Stimulated activated CD4-positive, alpha-beta T cell treated with anti-CD3 and anti-CD28 coated beads, Interleukin-4, amount 100 ng/mL, for 4 hours (primary cell): ENCODE measurements at places on chromosomes 6 and 20.

DNA sequence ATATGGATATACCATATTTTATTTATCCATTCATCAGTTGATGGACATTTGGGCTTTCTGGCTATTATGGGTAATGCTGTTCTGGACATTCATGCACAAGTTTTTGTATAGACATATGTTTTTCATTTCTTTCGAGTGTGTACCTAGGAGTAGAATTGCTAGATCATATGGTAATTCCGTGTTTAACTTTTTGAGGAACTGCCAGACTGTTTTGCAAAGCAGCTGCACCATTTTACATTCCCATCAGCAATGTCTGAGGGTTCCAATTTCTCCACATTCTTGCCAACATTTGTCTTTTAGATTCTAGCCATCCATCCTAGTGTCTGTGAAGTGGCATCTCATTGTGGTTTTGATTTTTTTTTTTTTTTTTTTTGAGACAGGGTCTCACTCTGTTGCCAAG lies 20.8 kb downstream of the SRC start:
- no peak for DNase-seq

GRCh38 chr6:24205020-24205492 lies 79.0 kb downstream of the NRSN1 start:
- DNase-seq: no peak

DNA sequence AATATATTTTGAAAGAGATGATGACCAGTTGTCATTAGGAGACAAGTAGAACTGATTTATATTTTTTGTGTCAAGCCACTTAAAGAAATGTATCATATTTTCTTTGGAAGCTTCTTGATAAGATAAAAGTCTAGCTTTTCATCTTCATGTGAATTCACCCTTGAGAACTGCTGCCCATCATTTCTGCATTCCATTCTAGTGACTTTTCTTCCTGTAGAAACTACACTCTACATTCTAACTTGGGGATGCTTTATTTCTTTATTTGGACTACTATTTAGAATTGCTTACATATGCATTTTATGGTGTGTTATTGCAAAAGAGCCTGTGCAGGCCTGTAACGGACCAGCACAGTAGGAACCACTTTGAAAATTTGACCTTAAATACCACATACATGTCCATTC lies 335.0 kb upstream of the KCNQ5 start:
- DNase-seq: no peak

DNA sequence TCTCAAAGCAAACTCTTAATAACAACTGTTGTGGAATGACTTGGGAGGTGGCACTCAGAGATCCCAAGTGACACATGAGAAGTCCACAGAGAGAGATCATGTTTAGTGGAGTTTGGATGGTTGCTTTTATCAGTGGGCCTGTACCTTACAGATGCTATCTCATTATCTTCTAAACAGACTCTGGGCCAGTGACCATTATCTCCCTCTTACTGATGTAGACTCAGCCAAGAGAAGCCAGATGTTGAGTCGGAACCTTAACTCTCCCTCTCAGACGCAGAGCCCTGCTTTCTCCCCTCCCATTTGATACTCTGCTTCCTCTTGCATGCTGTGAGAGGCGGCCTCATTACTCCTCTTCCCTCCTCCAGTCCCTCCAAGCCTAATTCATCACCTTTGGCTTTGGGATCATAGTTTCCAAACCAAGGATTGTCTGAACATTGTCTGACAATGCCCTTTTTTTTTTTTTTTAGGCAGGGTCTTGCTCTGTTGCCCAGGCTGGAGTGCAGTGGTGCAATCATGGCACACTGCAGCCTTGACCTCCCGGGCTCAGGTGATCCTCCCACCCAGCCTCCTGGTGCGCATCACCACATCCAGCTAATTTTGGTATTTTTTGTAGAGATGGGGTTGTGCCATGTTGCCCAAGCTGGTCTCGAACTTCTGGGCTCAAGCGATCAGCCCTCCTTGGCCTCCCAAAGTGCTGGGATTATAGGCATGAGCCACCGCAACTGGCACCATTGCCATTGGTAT lies 4.5 kb upstream of the DDR1 start:
- no peak for DNase-seq

- no peak for DNase-seq
Measured at GRCh38 chr20:51368461-51369211, 173.9 kb downstream of the NFATC2 start.

DNA sequence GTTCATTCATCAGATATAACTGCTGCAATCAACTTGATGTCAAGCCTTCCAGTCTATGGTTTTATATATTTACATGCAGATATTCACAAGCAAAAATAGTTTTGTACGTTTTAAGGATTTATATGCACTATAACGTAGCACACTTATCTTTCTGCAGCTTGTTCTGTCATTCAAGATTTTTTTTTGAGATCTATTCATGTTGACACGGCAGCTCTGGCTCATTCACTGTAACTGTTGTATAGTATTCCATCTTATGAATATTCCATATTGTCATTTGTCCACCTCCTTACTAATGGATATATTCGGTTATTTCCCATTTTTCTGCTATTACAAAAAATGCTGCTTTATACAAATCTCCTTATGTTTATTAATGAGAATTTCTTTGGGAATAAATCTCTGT lies 13.2 kb downstream of the ELOVL2 start:
- DNase-seq: no peak

- no peak for DNase-seq
Measured at GRCh38 chr6:20112241-20112640, 100.0 kb downstream of the MBOAT1 start.

DNA sequence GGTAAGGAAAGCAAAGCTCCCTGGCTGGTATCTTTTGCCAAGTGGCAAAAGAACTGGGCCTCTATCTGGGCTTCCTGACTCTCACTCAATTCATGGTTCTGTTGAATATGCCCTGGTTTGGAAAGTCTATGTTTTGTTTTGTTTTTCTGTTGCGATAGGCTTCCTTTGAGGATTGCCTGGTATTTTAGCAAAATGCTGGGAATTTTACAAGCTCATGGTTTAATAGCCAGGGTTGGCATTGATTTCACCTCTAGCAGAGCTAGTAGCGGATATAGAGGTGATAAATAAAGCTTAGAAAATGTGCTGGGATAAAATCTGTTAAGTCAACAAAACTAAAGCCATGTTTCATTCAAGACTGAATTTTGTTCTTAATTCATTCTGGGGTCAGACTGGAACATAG lies 109.9 kb downstream of the RNF144B start:
- DNase-seq: no peak

GRCh38 chr20:4876301-4876700 lies 125.0 kb downstream of the SLC23A2 start:
- DNase-seq: no peak

DNA sequence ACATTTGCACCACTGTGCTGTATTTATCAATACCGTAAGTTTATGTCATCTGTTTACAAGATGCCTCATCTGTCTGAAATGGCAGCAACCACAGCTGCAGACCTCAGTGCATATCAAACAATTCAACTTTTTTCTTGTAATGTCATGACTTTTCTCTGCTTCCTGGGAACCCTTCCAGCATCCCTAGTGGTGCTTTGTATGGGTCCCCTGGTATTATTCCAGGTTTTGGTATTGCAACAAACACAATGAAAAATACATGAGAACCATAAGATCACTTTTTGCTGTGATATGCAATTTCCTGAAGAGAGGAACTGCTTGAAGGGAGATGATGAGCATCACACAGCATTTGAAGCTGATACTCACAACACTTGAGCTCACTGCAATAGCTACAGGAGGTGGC lies 12.0 kb upstream of the TXNDC5 start:
- DNase-seq: no peak

- DNase-seq: no peak
Measured at GRCh38 chr6:138455746-138456400, 43.4 kb downstream of the NHSL1 start.

- no peak for DNase-seq
Measured at GRCh38 chr20:33158637-33159385, 9.1 kb upstream of the BPIFA2 start.

DNA sequence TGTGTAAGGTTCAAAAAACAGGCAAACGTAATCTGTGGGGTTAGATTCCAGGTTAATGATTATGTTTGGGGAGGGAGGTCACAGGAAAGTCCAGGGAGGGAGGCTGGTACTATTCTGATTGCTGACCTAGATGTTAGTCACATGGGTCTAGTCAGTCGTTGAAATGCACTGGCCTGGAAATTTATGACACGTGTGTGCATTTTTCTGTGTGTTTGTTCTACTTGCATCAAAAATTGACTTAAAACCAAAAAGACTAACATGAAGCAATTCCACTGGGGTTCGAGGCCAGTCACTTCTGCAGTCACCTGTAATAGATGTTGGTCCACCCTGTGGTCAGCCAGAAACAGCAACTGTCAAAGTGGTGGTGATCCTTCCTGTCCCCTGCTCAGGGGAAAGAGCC lies 104.2 kb upstream of the MLN start:
- DNase-seq: no peak

DNA sequence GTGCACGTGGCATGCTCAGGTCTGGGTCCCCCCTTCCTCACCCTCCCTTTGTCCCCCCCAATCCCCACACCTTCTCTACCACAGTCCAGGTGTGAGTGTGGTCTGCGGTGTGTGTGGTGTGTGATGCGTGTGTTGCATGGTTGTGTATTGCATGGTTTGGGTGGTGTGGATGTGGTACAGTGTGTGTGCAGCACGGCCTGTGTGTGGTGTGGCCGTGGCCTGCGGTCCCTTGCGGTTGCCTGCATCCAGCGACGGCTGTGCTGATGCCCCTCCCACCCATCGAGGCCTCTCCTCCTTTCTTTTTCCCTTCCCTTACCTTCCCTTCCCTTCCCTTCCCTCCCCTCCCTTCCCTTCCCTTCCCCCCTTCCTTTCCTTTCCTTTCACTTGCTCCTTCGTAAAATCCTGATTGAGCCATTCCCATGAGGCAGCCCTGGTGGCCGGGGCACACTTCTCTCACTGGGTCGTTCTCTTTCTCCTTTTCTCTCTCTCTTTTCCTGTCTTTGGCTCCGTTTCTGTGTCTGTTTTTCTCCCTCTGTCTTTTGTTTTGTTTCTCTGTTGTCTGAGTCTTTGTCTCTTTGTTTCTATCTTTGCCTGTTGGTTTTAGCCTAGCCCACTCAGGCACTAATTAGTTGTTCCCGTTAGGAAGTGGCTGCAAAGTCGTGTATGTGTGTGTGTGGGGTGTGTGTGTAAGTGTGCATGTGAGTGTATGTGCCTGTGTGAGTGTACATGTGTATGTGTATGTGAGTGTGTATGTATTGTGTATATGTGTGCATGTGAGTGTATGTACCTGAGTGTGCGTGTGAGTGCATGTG lies 65.7 kb downstream of the SRC start:
- DNase-seq: no peak

GRCh38 chr6:146855889-146856288 lies 257.1 kb downstream of the ADGB start:
- no peak for DNase-seq

GRCh38 chr6:568085-568484 lies 88.8 kb downstream of the HUS1B start:
- DNase-seq: no peak

DNA sequence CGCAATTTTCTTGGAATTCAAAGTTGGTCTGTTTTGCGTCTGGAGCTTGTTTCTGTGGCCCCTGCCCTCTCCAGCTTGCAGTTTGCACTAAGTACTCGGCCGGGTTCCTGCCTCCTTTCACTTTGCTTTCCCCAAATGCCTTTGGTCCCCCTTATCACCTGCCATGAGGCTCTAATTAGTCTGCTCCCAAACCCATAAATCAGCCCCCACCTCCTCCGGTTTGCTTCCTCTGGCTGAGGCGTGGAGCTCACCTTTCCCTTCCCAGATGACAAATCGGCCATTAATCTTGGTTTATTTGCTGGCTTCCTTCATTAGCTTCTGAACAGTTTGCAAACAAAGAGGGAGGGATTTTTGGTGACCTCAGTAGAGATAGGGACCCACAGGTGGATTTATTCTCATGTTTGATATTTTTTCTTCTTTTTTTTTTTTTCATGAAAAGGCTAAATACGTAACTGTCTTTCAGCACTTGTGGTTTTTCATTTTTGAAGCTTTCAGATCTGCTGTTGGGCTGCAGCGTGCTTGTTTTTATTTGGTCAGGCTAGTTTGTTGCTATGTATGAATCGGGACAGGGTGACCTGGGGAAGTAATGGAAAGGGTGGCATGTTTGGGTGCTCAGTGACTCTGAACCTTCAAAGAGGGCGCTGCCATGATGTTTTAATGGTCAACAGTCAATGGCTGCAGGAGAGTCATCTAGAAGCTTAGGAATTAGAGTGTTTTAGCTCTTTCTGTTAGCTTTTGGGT lies 121.7 kb upstream of the JAG1 start:
- DNase-seq: no peak

GRCh38 chr6:54217018-54217417 lies 91.2 kb upstream of the TINAG start:
- DNase-seq: no peak

DNA sequence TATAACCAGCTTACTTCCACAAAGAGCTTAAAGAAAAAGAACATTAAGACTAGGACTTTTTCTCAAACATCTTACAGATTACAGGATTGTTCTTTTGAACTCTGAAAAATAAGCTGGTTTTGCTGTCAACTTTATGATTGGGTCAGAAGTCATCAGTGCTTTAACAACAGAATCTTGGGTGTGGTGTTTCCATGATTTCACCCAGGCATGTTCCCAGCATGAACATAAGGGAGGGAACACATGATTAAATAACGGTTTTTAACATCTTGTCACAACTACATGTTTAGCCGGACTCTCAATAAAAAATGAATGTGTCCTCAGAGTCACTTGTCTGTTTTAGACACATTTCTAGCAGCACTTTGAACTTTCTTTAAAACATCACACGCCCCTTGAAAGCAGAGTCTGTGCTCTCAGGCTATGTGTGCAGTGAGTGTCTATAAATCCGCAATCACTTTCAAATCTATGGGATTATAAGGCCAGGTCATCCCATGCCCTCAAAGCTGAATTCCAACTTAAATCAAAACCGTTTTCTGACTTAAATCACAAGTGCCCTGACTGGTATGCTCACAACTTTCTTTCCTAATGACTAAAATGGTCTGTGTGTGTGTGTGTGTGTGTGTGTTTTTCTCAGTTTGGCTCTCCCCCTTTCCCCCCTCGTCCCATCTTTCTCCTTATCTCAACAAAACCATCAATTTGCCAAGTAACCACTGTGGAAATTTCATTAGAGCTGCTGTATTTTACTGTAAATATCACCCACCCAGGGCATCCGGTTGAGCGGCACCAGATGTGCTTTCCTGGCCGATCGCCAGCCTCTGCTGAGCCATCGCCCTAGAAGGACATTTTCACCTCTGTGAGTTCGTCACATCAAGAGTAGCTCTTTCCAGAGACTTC lies 216.8 kb upstream of the DTNBP1 start:
- DNase-seq: peak; percentile 34

DNA sequence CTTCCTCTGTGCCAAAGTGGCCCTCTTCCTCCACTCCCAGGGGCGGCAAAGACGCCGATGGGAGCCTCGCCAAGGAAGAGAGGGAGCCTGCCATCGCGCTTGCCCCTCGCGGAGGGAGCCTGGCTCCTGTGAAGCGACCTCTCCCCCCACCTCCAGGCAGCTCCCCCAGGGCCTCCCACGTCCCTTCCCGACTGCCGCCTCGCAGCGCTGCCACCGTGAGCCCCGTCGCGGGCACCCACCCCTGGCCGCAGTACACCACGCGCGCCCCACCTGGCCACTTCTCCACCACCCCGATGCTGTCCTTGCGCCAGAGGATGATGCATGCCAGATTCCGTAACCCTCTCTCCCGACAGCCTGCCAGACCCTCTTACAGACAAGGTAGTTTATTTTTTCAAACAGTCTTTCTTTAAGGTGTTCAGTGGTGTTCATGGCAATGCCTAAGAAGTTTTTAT lies 64.9 kb downstream of the FNDC1 start:
- no peak for DNase-seq
